ENCODE measurements at places on chromosomes 7 and 10.

GRCh38 chr7:15334536-15335263, 227.1 kb downstream of the AGMO start:
- DNase-seq, result no peak

GRCh38 chr7:123770378-123770777, 21.6 kb upstream of the WASL start:
- DNase-seq, result no peak

- DNase-seq, result no peak
Measured at GRCh38 chr10:28302012-28302637, 739 bp downstream of the MPP7 start.

DNA sequence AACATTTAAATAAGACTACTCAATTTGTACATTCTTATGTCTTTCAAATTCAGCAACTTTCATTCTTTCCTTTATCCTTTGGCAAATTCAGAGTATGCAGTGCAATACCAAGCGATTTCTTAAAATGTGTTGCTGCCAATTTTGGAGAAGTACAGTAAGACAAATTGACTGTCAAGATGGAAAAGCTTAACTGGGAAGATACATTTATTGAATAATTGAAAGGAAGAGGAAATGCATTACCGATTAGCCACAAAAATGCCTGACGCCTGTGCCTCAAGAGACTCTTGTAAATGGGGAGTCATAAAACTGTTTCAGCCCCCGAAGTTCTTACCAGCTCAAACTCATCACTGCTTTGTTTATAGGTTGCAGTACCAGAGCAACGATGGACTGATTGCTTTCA, 373.3 kb upstream of the GALNT17 start:
- no peak for DNase-seq

DNA sequence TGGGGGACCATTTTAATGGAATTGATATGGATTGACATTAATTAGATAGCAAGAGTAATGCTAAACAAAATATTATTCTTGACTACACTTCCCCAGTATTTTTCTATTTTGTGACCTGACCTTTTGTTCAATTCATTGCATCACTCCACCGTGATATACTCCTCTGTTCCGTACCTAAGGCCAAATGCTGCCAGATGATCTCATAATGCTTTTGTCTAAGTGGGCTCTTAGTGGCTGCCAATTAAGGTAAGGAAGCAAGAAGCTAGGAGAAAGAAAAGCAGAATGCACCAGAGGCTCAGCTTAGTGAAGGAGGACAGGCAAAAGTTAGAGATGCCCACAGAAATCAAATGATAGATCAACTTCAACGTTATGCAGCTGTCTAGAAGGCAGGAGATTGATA, 36.4 kb downstream of the FEZF1 start:
- DNase-seq, result no peak

GRCh38 chr7:105705427-105705826, 124.1 kb upstream of the EFCAB10 start:
- DNase-seq, result no peak

- DNase-seq, result no peak
Measured at GRCh38 chr7:44966731-44967538, 11.9 kb downstream of the MYO1G start.

- no peak for DNase-seq
Measured at GRCh38 chr7:23120106-23120505, 14.5 kb downstream of the KLHL7 start.

DNA sequence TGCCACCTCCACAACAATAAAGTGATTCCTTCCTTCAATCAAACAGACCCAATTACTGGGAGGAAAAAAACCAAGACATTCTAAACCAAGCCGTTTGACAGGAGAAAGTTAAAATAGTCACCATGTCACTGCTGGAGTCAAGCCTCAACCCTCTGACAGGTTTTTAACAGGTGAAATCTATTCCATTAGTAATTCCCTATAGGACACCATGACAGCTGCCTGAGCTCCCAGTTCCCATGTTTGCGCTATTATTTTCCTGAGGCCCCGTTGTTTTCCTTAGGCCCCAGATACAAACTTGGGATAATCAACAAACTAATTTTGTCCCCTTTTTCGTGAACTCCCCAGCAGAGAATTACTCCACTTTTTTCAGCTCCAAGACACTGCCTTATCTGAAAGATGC, 113.9 kb downstream of the ARL5B start:
- DNase-seq, result no peak

- no peak for DNase-seq
Measured at GRCh38 chr7:138979988-138980562, 1.1 kb downstream of the KIAA1549 start.

DNA sequence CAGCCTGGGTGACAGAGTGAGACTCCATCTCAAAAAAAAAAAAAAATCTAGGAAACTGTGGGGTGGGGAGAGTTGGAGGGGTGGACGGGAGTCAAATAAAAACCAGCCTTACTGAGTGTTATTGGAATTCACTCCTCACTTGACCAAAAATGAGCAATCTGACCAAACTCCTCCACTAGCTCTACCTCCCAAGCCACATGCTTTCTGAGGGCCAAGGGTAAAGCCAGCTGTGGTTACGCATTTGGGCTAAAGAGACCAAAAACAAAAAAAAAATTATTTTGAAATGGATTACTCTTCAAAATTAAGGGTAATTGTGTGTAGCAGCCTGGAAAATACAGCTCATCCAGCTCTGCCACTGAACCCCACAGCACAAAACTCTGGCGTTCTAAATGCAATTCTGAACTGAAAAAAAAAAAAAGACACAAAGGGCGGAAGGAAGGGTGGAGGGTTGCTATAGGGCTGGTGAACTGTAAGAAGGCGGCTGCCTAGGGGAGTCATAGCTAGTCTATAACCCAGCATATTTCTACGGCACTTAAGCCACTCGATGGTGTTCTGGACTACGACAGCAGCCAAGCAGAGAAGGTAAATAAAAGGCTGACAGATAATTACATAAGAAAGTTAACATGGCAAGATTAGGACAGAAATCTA, 7.8 kb downstream of the ELMO1 start:
- peak; percentile 27 for DNase-seq

DNA sequence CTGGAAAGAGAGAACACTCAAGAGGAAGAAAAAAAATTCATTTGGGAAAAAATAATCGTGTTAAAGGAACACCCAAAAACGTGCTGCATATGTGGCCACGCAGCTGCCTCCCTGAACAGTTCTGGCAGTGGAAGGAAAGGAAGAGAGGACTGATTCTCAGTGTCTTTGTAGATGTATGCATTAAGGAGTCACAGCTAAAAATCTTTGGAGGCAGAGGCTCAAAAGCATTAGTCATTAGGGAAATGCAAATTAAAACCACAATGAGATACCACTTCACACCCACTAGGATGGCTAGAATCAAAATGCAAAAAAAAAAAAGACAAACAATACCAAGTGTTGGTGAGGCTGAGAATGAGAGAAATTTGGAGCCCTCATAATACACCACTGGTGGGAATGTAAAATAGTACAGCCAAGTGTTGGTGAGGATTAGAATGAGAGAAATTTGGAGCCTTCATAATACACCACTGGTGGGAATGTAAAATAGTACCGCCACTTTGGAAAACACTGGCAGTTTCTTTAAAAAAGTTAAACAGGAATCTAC, 134.7 kb downstream of the SLIT1 start:
- no peak for DNase-seq

- DNase-seq, result no peak
Measured at GRCh38 chr7:142689439-142690120, 59.7 kb upstream of the PRSS1 start.

DNA sequence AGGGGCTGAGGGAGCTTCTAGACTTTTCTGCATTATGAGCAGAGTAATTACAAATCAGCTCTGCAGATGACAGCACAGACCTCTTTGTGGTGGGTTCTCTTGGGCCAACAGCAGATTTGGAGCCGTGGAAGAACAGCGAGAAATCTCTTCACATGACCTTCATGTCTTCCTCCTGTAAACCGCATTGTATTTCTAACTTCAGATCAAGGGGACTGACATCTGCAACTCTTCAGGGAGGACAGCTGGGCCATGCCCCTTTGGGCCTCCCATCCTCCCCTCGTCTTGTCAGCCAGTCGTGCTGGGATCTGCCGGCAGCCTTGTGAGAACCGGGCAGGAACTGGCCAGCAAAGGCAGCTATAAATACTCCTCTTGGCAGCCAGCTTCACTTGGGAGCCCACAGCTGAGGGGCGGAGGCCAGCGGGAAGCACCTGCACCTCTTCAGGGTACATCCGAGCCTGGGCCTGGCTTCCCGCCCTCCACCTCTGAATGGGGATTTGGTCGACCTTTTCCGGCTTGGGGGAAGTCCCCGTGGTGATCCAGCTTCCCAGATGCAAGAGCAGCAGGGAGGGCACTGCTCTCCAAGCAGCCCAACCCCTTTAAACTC, 54.7 kb downstream of the STEAP1B start:
- peak; percentile 12 for DNase-seq

DNA sequence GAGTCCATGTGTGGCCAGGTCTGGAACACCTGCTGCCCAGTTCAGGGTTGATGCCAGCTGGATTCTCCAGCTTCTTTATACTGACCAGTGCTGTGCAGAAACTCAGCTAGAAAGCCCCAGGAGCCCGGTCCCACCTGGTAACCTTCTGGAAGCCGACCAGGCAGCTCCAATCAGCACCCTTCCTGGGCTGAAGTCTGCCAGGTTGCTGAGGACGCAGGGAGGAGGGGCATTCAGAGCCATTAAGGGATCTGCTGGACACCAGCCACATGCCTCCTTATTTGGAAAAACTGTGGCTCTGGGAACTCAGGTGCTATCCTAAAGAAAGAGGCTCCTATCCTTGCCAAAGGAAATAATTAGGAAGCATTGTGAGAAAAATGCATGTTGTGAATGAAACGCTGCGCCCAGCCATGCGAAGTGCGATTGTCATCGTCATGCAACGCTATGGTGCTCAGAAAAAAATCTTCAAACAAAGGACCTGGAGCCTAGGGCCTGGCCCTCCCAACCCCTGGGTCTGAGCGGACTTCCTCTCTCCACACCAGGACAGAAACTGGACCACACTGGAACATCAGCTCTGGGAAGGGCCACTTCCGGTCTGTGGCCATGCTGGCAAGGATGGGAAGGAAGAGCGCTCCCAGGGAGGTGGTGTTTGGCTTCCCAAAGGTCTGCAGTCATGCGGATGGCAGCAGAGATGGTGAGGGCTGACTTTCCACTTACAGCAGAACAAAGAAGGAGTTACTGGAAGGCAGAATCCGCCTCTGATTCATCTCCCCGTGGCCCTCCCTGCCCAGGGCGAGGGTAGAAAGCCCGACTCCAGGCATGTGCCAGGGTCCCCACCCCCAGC, 90.1 kb downstream of the FAM53B start:
- DNase-seq, result no peak

DNA sequence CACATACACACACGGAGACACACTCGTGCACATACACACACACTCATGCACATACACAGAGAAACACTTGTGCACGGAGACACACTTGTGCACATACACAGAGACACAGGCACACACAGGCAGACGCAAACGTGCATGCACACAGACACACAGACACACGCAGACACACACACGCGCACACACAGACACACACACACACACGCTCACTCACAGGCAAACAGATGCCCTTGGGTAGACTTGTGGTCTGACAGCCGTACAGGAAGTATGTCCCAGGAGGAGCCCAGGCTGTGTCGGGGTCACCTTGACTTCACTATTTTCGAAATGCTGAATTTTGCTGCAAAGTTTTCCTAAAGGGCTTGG, 538.0 kb downstream of the DNAJB6 start:
- no peak for DNase-seq

DNA sequence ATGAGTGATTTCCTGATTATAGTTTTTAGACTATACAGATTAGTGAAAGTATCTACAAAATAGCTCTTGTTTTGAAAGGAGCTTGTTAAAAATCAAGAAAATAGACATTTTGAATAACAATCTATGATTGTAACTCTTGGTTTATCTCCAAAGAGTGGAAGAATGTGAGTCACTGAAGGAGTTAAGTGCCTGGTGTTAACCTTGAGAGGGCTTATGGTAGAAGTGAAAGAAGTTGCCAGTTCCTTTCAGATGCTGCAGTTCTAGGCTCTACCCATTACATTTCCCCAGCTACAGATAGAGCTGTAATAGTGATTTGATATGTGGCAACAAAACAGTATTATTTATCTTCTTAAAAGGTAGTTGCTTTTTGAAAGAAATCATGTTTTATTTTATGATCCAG, 12.7 kb downstream of the NRBF2 start:
- DNase-seq, result no peak

DNA sequence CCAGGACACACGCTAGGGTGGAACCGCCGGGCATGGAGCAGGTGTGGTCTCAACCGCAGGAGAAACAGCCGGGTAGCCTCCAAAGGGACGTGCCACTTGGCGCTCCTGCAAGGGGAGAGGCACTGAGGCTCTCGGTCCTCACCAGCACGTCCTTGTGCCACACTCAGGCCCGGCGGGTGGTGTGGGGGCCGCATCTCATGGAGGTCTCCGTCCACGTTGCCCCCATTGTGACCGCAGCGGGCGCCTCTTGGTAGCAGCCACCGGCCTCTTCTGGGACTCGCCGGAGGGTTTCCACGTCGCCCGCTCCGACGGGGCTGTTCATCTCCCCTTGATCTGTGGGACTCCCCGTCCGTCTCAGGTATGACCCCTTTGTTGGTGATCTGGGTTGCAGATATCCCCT, 49.2 kb upstream of the ELFN1 start:
- DNase-seq, result no peak

- no peak for DNase-seq
Measured at GRCh38 chr7:25541094-25541821, 313.0 kb upstream of the NPVF start.

GRCh38 chr10:102975483-102976379, 57.6 kb downstream of the CNNM2 start:
- DNase-seq, result no peak

- DNase-seq, result no peak
Measured at GRCh38 chr7:71130031-71130679, 1.8 kb upstream of the GALNT17 start.

DNA sequence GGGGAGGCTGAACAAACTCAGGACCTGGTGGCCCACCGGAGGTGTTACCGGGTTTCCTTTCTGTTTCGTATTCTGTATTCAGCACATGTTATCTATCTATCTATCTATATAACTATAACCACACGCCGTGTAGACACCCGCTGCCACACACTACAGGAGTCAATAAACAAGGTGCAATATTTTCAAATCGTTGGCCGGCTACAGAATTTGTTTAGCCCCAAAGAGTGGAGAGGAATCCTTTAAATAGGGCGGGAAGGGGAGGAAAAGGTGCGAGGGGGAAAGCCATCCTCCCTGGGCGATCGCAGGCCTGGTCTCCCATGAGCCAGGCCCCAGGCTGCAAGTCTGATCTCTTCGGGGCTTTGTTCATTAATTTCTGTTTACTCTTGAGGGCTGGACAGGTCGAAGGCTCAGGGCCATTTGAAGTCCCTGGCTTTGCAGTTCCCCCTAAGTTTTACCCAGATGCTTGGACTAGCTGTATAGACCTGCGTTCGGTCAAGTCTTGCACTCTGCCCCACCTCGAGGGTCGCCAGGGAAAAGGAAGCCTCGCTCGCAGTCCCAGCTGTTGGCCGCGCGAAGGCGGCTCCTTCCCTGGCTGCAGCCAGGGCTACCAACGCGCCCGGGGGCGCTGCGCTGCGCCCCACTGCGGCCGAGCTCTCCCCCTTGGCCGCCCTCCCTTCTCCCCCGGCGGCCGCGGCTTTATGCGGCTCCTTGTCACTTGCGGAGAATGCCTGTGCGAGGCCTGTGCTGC, 3.8 kb downstream of the NKX2-3 start:
- no peak for DNase-seq

GRCh38 chr7:142863891-142864685, 9.2 kb downstream of the EPHB6 start:
- no peak for DNase-seq

Measured in activated naive CD8-positive, alpha-beta T cell treated with anti-CD3 and anti-CD28 coated beads, Interleukin-2, amount 50 U/mL, for 24 hours (primary cell).